Stimulated activated CD4-positive, alpha-beta T cell treated with anti-CD3 and anti-CD28 coated beads, Interleukin-2, amount 100 ng/mL, for 24 hours (primary cell): ENCODE measurements at places on chromosomes 16 and 17.
A peak's percentile ranks its signal among the peaks of the same experiment; 100 is the strongest.

DNA sequence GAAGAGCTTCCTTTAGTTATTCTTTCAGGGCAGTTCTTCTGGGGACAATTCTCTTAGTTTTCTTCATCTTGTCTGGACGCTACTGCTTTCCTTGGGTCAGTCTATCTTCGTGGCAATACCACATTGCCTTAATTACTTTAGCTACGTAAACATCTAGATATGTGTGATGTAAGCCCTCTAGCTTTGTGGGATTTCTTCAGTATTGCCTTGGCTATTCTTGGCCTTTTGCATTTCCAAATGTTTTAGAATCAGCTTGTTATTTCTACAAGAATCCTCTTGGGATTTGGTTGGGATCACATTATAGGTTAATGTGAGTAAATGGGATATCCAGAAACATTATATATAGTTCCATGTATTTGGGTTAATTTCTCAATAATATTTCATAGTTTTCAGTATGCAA is 9.0 kb upstream of the ST6GALNAC2 start:
- DNase-seq: no peak

DNA sequence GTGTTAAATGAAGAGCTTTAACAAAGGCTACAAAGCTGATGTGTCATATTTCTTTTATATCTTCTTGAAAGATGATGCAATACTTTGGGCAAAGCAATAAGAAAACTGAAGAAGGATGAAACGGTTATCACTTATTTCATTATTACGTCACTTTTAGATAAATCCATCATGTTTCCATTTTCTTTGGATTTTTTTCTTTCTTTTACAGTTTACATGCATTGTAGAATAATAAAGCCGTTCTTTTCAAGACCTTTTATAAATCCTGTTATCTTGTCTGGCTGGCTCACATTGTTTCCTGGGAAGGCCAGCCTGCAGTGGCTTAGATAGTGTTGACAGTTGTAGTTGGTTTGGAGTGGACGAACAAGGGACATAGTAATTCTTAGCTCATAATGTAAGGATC is 28.9 kb downstream of the TANC2 start:
- no peak for DNase-seq

GRCh38 chr17:77457572-77458201 is 316.9 kb downstream of the SEC14L1 start:
- no peak for DNase-seq

DNA sequence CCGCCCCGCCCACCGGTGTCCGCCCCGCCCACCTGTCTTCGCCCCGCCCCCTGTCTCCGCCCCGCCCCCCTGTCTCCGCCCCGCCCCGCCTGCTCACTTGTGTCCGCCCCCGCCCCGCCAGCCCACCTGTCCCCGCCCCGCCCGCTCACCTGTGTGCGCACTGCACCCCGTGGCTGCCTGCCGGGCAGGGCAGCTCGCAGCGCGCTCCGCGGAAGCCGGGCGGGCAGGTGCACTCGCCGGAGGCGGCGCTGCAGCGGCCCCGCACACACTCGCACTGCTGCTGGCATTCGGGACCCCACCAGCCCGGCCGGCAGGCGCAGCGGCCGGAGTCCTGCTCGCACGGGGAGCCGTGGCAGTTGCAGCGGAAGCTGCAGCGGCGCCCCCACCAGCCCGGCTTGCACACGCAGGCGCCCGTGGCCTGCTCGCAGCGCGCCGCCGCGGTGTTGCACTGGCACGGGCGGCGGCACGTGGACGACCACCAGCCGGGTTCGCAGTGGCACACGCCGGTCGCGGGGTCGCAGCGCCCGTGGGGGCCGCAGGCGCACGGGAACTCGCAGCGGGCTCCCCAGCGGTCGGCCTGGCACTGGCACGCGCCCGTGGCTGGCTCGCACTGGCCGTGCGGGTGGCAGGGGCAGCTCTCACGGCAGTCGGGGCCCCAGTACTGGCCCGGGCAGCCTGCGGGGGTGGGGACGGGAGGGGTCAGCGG is 2.1 kb downstream of the SCARF1 start:
- DNase-seq: peak; percentile 54

DNA sequence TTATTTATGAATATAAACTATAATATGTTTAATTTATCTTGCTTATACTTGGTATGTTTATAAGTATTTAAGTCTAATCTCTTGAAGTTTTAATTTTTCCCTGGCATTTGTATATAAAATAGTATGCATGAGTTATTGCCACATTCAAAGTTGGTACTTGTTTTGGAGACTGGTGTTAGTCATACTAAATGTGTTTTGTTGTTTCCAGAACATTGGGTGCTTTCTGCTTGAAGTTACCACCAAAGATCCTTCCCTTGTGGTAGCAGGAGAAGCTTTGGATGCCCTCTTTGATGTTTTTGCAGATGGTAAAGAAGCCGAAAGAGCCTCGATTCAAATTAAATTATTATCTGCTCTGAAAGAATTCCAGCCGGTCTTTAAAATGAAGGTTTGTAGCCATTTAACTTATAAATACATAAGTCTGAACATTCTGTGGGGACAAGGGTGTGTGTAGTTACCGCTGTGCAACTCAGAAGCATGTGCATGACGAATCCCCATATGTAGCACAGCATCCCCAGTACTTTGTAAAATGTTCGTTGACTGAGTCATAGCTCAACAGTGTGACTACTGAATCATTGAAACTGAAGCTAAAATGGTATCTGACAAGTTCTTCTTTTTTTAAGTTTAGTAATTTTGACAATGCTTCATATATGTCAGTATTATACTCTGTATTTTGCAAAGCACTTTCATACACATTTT is 36.4 kb downstream of the HEATR3 start:
- DNase-seq: no peak

DNA sequence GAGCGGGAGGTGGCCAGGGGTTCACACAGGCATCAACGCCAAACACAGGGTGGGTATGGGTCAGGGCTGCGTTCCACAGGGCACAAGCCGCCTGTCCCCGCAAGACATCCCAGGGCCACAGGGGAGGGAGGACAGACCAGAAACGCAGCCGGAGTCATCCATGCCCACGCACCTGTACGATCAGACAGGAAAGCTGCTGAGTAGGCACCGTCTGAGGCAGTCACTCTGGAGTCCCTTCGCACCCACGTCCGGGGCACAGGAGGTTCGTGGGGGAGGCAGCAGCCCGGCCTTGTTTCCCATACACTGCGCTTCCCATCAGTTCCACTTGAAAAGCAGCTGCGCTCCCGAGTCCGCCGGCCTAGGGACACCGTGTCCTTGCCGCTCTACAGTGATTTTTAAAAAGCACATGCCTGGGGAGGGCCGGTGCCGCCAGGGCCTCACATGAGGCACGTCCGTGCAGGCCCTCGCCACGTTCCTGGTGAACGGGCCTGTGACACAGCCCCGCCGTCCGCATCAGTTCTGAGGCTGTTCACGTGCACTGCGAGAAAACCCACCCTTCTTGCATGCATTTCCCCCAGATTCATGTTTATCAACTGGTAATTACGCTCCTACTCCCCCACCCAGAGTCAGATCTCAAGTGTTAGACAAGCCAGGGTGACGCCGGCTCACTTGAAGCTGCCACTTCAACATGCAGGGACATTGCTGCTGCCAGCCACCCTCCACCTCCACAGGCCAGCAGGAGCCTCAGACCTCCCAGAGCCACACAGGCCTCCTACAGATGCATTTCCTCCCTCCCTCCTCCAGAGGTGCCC is 34.8 kb downstream of the WDR45B start:
- no peak for DNase-seq

DNA sequence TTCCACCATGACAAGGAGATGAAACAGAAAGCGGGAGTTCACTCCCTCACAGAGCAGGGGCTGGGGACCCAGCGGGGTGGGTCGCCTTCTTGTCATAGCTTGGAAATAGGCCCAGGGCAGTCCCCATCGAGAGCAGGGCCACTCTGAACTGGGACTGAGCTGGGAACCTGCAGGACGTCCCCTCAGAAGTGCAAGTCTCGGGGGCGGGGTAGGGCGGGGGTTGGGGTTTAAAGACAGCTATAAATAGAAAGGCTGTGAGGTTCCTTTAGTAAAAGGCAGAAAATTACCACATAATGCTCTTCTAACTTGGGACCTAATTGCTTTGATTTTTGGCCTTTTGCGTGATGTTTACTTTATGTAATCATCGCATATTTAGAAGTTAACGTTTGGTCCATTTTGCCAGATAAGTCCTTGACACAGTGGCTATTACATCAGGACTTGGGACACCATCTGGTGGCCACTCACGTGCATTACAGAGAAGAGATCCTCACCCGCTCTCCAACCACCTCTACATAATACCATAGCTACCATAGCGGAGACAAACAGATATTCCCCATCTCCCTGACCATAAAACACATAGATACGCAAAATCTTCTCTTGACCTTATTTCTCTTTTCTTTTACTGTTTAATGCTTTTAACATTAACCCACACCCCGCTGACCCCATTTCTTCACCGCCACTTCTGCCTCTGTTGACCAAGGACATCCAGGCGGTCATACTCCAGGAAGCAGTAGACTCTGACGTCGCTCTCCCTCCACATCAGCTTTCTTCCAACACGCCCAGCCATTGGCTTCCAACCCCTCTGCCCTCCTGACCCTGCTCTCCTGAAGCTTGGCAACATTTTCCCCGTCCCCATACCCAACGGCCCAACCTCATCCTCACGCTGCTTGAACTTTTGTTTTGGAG is 27.5 kb upstream of the PIK3R6 start:
- DNase-seq: peak; percentile 54

DNA sequence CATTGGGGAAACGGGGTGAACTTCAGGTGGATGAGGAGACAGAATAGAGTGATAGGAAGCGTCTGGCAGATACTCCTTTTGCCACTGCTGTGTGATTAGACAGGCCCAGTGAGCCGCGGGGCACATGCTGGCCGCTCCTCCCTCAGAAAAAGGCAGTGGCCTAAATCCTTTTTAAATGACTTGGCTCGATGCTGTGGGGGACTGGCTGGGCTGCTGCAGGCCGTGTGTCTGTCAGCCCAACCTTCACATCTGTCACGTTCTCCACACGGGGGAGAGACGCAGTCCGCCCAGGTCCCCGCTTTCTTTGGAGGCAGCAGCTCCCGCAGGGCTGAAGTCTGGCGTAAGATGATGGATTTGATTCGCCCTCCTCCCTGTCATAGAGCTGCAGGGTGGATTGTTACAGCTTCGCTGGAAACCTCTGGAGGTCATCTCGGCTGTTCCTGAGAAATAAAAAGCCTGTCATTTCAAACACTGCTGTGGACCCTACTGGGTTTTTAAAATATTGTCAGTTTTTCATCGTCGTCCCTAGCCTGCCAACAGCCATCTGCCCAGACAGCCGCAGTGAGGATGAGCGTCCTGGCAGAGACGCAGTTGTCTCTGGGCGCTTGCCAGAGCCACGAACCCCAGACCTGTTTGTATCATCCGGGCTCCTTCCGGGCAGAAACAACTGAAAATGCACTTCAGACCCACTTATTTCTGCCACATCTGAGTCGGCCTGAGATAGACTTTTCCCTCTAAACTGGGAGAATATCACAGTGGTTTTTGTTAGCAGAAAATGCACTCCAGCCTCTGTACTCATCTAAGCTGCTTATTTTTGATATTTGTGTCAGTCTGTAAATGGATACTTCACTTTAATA is 7.0 kb upstream of the TMEM235 start:
- no peak for DNase-seq

DNA sequence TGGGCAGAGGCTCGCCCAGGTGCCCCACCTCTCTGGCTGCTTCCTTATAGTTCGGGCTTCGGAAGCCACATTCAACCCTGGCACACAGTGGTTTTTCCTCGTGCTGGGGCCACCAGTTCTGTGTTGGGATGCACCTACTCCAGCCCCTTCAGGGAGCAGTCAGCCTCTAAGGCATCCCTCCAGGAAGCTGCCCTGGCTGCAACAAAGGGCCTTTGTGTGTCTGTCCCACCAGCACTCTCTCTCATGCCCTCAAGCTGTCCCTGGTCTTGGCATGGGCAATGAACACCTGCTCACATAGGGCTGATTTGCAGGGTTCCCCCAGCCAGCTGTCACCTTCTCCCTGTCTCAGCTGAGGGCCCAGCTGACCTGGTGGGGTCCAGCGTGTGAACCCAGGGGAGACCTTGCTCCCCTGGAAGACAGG is 754 bp upstream of the NOXO1 start:
- DNase-seq: no peak

GRCh38 chr17:82780195-82780594 is 28.3 kb downstream of the TBCD start:
- no peak for DNase-seq

- DNase-seq: no peak
These were observed 65.2 kb downstream of the PIPOX start for GRCh38 chr17:29107933-29108822.

- no peak for DNase-seq
These were observed 3.3 kb downstream of the XYLT2 start for GRCh38 chr17:50349243-50349600.

DNA sequence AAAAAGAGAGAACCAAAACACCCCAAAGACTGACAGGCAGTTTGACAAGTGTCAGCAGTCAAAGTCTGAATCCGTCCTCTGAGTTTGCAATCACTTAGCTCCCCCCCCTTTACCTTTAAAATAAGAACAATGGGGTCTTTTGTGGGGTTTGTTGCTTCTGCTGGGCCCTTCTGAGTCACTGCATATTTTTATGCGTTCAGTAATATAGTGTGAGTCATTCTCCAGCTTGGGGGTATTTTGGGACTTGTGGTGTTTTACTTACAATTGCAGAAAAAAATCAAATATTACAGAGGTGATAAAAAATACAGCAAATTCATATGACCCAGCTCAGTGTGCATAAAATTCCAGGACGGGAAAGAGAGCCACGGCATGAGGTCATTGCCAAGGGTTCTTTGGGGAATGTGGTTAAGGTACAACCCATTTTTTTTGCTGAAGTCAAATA is 120.1 kb downstream of the CYLD start:
- no peak for DNase-seq

DNA sequence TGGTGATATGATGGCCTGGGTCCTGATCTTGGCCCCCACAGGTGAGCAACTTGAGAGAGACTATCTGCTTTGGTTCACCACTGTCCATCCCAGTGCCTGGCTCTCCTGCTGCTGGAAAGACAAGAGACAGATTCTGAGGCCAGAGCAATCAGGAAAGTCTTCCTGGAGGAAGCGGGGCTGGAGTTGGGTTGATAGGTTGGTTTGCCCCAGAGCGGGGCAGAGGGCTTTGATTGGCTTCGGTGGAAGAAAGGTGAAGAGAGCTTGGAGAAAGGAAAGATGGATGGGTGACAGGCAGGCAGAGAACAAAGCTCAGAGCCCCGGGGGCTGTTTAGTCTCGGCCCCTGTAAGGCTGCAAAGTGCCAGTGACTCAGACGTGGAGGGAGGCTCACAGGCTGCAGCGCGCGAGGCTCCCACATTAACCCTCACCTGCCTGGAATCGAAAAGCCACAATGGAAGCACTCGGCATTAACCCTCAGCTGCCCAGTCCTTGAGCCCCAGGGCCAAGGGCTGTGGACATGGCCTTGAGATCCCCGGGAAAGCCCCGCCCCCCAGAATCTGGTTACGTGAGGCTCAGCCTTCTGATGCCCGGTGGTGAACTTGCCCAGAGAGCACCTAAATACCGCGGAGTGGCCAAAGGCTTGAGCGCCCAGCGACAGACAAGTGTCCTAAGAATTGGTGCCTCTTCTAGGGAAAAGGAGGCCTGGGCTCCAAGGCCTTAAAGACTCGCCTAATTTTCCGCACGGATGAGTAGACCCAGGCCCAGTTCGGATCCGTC is 996 bp upstream of the CPNE2 start:
- DNase-seq: no peak

GRCh38 chr16:84763164-84763563 is 56.6 kb upstream of the CRISPLD2 start:
- DNase-seq: no peak
